Keratinocyte (primary cell): ENCODE measurements at places on chromosomes 16 and 17. TPM values are rescaled to one million over a fixed set of nuclear protein-coding genes. Genes with fewer than 3 reads are reported as not detected.

DNA sequence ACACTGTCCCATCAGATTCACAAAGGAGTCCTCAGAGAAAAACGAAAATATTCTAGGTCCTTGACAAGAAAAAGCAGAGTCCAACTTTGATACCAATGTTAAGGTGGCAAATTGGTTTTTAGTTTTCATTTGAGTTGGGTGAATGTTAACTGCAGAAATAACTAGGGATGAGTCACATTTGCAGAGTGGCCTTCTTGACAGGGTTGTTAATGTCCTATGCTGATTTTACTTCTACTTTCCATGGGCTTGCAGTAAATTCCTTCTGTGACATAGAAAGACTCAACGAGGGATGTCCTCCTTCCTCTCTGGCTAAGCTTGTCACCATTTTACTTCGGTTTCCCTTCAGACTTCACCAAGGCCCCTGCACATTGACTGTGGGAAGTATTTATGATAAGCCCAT is 47.2 kb upstream of the ICAM2 start:
- H3K27me3 ChIP-seq: no peaks in the 10 kb centered on the region
- H3K4me1 ChIP-seq: peaks cover 6% of the 10 kb centered on the region
- H3K27ac ChIP-seq: no peak overlapping the region
- DNase-seq: no peak
- H3K4me3 ChIP-seq: no peak overlapping the region

GRCh38 chr17:30939051-30939689 is 17.4 kb downstream of the ADAP2 start:
- H3K4me3 ChIP-seq: no peak overlapping the region
- H3K27ac ChIP-seq: no peak overlapping the region
- no peaks in the 10 kb centered on the region for H3K36me3 ChIP-seq
- no peaks in the 10 kb centered on the region for H3K4me1 ChIP-seq
- no peak for DNase-seq
- H3K27me3 ChIP-seq: no peaks in the 10 kb centered on the region

DNA sequence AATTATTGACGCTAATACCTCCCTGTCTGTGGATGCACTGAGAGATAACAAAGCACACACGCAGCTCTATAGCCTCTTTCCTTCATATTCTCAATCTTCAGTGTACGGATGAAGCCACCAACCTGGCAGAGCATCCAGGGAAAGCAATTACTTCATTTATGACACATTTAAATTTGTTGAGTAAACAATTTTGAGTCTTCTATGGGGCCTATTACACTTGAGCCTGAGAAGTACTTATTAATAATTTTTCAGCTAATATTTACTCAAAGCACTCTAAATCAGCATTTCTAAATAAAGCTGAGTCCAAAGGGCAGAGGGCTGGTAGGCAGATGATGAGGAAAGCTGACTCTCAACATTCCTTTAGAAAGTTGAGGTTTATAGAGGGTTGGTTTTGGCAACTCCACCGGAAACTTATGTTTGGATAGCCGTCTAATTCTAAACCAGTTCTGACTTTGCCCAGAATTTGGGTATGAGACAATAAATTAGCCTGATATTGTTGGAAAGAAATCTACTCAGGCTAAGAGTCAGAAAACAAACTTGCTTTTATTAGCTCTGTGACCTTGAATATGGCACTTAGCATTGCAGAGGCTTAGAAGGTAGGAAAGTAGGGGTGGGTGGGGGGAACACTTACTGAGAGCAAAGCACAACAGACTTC is 643.5 kb downstream of the CDH11 start:
- no peak overlapping the region for H3K27ac ChIP-seq
- H3K27me3 ChIP-seq: no peaks in the 10 kb centered on the region
- no peaks in the 10 kb centered on the region for H3K36me3 ChIP-seq
- DNase-seq: no peak
- H3K4me3 ChIP-seq: no peak overlapping the region

Gene GPR179
- polyA plus RNA-seq: 0.01 TPM in 2 of 3 replicates, not detected in the other

Gene FAM20A
- not detected in 3 replicates for polyA plus RNA-seq

- H3K27me3 ChIP-seq: no peaks in the 10 kb centered on the region
- no peak overlapping the region for H3K27ac ChIP-seq
- H3K4me3 ChIP-seq: no peak overlapping the region
- H3K36me3 ChIP-seq: no peaks in the 10 kb centered on the region
- no peaks in the 10 kb centered on the region for H3K4me1 ChIP-seq
These were observed 137.1 kb downstream of the CYB561 start for GRCh38 chr17:63309021-63309420.

Gene ATP6V0D1
- 97.1 to 199 TPM (median 117 TPM) in 3 replicates for polyA plus RNA-seq

DNA sequence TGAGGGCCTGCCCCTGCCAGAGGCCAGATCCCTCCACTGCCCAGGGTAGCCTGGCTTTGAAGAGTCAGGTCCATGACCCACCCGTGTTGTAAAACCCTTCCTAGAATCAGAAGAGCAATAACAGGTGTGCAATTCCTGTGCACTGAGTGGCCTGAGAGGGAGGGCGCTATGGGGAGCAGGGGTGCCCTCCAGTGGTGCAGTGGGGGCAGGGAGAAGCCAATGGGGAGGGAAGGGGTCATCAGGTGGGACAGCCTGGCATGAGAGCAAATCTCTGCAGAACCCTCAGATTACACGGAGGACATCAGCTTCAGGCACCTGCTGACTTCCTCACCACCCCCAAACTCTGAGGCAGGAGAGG is 72.9 kb upstream of the ZNF469 start:
- H3K4me3 ChIP-seq: no peak overlapping the region
- no peak for DNase-seq
- no peak overlapping the region for H3K27ac ChIP-seq

Gene SLFN12L
- polyA plus RNA-seq: 0.05 to 0.09 TPM (median 0.06 TPM) in 3 replicates

GRCh38 chr17:77874303-77875050 is 84.0 kb upstream of the TNRC6C start:
- no peak overlapping the region for H3K4me3 ChIP-seq
- H3K4me1 ChIP-seq: no peaks in the 10 kb centered on the region
- H3K36me3 ChIP-seq: no peaks in the 10 kb centered on the region
- H3K27me3 ChIP-seq: no peaks in the 10 kb centered on the region

Gene NUPR1
- 23.0 to 156 TPM (median 126 TPM) in 3 replicates for polyA plus RNA-seq

- DNase-seq: no peak
- H3K27me3 ChIP-seq: peaks cover 3% of the 10 kb centered on the region
- no peaks in the 10 kb centered on the region for H3K4me1 ChIP-seq
These were observed 202.3 kb downstream of the ZNF423 start for GRCh38 chr16:49653577-49653976.

DNA sequence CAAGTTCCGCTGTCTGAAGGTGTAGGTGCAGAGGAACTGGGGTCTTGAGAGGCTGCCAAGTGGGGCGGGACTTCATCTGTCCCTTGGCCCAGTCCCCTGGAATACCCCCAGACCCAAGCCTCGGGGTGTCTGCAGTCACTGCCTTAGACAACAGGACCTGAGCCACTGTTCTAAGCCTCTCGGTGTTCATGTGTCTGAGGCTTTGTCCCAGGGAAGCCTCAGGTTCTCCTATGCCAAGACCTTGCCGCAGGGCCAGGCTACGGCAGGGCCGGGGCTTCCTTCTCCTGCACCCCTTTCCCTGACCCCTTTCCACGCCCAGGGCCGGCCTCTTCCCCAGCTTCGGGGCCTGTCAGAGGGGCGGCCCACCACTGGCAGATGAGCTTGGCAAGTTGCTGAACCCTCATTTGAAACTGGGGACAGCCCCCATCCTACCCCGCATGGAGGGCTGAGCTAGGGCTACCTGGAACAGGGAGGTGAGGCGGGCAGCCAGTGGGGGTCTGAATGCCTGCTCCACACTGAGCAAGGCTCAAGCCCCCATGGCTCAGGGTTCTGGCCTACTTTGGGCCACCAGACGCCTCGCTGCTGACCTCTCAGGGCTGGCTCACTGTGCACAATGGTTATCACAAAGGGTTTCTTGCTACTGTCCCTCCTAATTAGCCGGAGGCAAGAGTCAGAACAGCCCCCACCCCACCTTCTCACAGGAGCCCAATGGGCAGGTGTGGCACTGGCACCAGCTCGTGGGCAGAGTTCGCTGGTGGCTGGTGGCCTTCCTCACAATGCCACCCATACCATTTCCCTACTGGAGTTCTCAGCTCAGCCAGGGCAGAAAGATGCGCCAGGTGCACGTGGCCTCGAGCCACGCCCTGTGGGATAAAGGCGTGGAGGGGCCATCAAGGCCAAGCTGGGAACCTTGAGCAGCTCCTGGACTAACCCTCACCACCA is 7.1 kb downstream of the LITAFD start:
- no peak overlapping the region for H3K27ac ChIP-seq
- no peaks in the 10 kb centered on the region for H3K27me3 ChIP-seq
- H3K36me3 ChIP-seq: peaks cover 29% of the 10 kb centered on the region
- DNase-seq: no peak

Gene CIITA
- 0.02 to 0.12 TPM (median 0.05 TPM) in 3 replicates for polyA plus RNA-seq

DNA sequence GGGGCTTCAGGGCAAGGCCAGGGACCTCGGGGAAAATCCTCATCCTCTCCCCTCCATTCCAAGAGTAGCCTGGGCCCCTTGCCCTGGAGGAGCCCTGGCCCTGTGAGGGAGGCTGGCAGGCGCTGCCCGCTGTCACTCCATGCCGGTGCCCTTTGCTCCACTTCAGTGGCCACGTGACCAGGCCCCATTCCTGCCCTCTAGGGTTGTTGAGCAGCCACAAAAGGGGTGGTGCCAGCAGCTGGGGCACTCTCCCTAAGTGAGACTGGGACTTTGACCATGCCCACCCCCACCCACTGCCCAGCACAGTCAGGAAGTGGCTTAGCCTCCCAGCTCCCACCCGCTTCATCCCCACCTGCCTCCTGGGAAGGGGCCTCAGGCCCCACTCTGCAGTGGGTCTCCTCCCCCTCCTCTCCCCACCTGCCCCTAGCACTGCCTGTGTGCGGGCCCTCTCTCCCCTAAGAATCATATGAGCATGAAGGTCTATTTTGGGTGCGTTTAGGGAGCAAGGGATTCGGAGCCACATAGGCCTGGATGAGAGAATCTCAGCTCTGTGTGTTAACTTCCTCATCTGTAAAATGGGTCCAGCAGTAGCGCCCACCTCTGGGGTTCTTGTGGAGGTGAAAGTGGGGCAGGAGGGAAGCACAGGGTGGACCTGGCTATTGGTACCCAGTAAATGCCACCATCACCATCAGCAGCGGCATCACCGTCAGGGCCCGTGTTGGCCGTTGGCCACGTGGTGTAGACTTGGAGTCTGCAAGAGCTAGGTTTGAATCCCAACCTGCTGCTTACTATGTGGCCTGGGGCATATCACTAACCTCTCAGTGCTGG is 7.2 kb downstream of the PDK2 start:
- no peak overlapping the region for H3K4me3 ChIP-seq
- no peak for DNase-seq
- H3K4me1 ChIP-seq: peaks cover 25% of the 10 kb centered on the region

Gene TBX21
- not detected in 3 replicates for polyA plus RNA-seq

GRCh38 chr16:89256651-89257254 is 39.2 kb downstream of the ZNF778 start:
- H3K4me1 ChIP-seq: peaks cover 4% of the 10 kb centered on the region
- no peak overlapping the region for H3K4me3 ChIP-seq
- no peak overlapping the region for H3K27ac ChIP-seq
- peaks cover 14% of the 10 kb centered on the region for H3K27me3 ChIP-seq

DNA sequence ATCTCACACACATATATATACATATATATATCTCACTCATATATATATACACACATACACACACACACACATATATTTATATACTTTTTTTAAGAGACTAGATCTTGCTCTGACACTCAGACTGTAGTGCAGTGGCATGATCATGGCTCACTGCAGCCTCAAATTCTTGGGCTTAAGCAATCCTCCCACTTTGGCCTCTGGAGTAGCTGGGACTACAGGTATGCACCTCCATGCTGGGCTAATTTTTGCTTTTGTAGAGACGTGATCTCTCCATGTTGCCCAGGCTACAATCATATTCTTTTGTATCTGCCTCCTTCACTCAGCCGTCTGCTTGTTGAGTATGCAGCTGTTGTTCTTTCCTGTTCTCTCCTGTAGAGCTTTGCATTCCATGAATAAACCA is 60.6 kb downstream of the HS3ST3B1 start:
- H3K36me3 ChIP-seq: no peaks in the 10 kb centered on the region
- no peaks in the 10 kb centered on the region for H3K4me1 ChIP-seq
- no peaks in the 10 kb centered on the region for H3K27me3 ChIP-seq
- no peak for DNase-seq

Gene LLGL2
- polyA plus RNA-seq: 13.8 to 28.2 TPM (median 14.9 TPM) in 3 replicates

DNA sequence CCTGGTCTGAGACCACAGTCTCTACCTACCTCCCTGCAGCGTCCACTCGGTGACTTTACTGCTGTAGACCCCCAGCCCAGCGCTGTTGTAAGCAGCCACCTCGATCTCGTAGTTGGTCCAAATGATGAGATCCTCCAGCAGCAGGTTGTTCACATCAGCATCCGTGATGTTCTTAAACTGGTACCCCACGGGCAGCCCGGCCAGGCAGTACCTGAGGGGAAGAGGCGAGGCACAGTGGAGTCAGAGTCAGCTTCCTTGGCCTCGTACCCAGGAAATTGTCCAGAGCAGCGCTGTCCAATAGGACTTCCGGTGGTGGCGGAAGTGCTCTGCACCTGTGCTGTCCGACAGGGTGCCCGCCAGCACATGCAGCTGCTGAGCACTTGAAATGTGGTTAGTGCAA is 104.0 kb upstream of the CDC42EP4 start:
- no peak overlapping the region for H3K4me3 ChIP-seq
- H3K4me1 ChIP-seq: no peaks in the 10 kb centered on the region
- DNase-seq: no peak
- peaks cover 17% of the 10 kb centered on the region for H3K36me3 ChIP-seq
- H3K27me3 ChIP-seq: no peaks in the 10 kb centered on the region
- H3K27ac ChIP-seq: no peak overlapping the region

DNA sequence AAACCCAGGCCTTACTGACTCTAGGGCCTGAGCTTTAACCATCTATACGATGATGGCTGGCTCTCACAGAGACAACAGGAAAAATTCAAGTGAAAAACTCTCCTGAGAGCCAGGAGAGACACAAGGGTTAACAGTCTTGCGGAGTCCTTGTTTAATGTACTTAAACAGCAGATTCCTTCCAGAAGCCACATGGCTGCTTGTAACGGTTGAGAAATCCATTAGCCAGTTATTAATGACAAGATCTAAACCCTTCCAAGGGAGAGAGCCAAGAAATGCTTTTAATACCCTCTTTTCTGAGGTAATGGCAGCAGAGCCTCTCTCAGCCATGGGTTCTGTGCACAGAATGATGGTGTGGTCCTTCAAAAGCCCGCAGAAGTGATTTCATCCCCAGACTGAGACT is 5.2 kb upstream of the ALDOA start:
- no peak overlapping the region for H3K27ac ChIP-seq
- no peak overlapping the region for H3K4me3 ChIP-seq
- H3K27me3 ChIP-seq: no peaks in the 10 kb centered on the region
- no peaks in the 10 kb centered on the region for H3K36me3 ChIP-seq
- DNase-seq: no peak

Gene CLEC19A
- not detected in 3 replicates for polyA plus RNA-seq

GRCh38 chr17:57601143-57601735 is 143.9 kb downstream of the CCDC182 start:
- H3K27me3 ChIP-seq: no peaks in the 10 kb centered on the region
- no peak overlapping the region for H3K27ac ChIP-seq
- no peak for DNase-seq
- H3K36me3 ChIP-seq: no peaks in the 10 kb centered on the region
- H3K4me1 ChIP-seq: no peaks in the 10 kb centered on the region

Gene LHX1
- polyA plus RNA-seq: 0.21 to 1.5 TPM (median 0.35 TPM) in 3 replicates

- H3K36me3 ChIP-seq: no peaks in the 10 kb centered on the region
- H3K4me3 ChIP-seq: peak overlapping the region; percentile 68
- H3K27ac ChIP-seq: no peak overlapping the region
These were observed 773 bp upstream of the NETO2 start for GRCh38 chr16:47144559-47144877.

Gene ABCC11
- polyA plus RNA-seq: 0.18 to 0.68 TPM (median 0.33 TPM) in 3 replicates

Gene OGFOD1
- 47.3 to 112 TPM (median 70.5 TPM) in 3 replicates for polyA plus RNA-seq

- DNase-seq: peak; percentile 45
- no peaks in the 10 kb centered on the region for H3K27me3 ChIP-seq
These were observed 97.3 kb downstream of the SDK2 start for GRCh38 chr17:73546770-73547536.
